Activated CD4-positive, alpha-beta T cell treated with anti-CD3 and anti-CD28 coated beads, Interleukin-2, amount 50 U/mL, for 24 hours (primary cell): ENCODE measurements at places on chromosomes 5 and 9.

DNA sequence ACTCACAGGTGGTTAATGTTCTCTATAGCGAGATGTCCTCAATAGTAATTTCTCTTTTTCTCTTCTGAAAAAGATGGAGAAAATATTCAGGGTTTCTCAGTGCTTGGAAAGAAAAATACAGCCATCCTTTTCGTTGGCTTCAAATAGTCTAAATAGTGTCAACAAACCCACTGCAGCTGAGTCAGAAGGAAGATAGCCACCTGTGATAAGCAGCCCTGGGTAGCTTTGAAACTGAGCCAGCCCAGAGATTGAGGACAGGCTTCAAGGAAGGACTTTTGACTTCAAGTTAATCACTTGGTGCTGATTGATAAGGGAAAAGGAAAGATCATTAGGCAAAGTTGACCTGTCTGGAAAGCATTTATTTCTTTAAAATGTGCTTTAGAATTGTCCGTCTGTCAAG is 78.7 kb upstream of the TYRP1 start:
- no peak for DNase-seq

DNA sequence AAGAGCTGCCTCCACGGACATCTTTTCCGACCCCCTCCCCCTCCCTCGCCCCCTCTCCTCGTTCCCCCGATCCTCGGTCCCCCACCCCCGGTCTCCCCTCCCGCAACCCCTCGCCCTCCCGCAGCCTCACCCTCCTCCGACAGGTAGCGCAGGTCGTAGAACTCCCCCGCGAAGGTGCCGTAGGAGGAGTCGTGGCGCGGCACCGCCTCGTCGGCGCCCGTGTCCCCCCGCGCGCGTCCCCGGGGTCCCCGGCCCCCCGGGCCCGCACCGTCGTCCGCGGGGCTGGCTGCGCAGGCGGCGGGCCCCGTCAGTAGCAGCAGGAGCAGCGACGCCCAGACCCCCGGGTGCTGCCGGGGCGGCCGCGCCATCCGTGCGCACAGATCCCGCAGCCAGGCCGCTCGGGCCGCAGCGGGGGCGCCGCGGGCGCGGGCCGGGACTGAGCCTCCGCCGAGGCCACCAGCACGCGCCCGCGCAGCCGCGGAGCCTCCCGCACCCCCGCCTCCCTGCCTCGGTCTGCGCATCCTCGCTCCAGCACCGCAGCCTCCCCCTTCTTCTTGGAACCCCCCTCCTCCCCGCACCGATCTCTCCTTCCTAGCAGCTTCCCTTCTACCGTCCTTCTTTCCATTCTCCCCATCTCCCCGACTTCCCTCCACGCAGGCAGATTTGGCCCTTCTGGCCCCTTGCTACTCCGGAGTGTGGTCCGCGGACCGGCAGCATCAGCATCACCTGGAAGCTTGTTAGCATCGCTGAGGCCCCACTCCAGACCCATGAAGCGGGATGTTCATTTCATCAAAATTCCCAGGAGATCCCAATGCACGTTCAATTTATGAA is at the start of gene FRRS1L:
Gene FRRS1L, minus strand, starts transcription at position 479 of the 831 bp plus-strand sequence. Its CDS starts 111 bp downstream, at position 368.
- DNase-seq, result no peak

DNA sequence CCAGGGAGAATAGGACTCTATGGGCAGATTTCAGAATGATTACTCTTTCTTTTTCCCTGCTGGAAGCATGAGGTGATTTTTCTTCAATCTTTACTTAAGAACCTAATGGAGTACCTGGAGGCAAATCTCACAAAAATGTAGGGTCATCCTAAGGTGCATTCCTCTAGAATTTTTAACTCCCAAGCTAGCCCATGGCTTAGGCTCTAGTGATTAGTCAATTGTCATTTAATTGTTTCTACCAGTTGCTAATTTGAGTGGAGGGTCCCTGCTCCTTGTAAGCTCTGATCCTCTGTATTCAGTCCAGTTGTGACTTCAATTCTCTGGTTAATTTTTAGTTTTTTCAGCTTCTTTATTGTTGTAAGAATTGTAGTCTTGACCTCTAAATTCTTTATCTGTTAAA is 467.0 kb downstream of the HTR1A start:
- no peak for DNase-seq

GRCh38 chr5:120160124-120160895 is 303.8 kb upstream of the PRR16 start:
- no peak for DNase-seq

GRCh38 chr9:27311184-27311583 is 14.2 kb upstream of the EQTN start:
- no peak for DNase-seq

DNA sequence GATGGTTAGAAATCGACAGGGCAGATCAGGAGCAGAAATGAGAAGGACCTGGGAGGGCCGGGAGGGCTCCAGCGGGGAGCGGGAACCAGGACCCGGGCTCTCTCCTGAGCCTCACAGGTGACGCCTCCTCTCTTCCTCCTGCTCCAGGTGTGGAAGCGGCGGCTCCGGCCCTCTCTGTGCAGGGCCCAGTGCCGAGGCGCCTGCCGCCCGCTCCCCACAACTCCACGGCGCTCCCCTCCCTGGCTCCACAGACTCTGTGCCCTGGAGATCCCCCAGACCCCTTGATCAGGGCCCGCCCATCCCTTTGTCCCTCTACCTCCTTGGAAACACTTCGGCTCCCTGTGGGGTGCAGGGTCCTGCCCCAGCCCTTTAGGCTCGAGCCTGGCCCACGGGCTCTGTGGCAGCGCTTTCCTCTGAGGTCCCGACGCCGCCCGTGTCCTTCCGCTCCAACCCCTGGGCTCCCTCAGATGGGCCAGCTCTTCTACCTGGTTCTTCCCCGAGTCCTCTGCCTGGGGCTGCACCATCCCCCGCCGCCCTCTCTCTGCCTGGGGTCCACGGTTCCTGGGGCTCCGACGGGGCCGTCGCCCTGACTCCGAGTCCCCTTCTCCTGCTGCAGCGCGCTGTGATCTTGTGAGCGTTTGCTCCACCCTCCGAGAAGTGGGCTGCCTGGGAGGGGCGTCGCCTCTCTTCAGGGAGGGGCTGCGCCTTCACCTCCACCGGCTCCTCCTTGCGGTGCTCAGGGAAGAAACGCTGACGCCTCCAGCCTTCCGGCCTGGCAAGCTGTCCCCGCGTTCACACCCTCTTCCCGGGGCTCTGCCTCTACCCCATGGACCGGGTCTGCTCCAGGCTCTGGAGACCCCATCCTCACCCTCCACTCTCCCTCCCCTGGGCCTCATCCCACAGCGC is 22.4 kb upstream of the SLC6A3 start:
- DNase-seq, result no peak

DNA sequence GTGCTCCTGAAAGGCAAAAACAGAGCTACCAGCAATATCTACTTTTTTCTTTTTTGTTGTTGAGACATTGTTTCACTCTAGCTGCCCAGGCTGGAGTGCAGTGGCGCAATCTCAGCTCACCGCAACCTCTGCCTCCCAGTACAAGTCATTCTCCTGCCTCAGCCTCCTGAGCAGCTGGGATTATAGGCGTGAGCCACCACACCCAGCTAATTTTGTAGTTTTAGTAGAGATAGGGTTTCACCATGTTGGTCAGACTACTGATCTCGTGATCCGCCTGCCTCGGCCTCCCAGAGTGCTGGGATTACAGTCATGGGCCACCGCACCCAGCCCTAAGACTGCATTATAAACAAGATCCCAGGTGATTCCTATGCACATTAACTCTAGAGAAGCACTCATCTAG is 17.0 kb downstream of the PLPP1 start:
- DNase-seq, result no peak

DNA sequence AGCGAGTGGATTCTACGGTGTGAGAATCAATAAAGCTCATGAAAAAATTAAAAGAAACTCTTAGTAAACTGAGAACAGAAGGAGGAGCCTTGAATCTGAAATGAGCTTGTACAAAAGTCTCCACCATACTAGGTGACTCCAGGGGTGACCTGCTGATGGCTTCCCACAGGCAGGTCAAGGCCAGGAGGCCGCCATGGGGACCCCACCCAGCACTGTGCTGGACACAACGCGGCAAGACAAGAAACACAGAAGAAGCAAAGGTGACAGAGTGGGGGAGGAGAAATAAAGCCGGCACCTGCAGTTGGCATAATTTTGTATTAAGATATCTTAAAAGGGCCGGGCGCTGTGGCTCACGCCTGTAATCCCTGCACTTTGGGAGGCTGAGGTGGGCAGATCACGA is 12.1 kb upstream of the SLC6A19 start:
- no peak for DNase-seq
